ENCODE measurements at places on chromosomes 3 and 15.

DNA sequence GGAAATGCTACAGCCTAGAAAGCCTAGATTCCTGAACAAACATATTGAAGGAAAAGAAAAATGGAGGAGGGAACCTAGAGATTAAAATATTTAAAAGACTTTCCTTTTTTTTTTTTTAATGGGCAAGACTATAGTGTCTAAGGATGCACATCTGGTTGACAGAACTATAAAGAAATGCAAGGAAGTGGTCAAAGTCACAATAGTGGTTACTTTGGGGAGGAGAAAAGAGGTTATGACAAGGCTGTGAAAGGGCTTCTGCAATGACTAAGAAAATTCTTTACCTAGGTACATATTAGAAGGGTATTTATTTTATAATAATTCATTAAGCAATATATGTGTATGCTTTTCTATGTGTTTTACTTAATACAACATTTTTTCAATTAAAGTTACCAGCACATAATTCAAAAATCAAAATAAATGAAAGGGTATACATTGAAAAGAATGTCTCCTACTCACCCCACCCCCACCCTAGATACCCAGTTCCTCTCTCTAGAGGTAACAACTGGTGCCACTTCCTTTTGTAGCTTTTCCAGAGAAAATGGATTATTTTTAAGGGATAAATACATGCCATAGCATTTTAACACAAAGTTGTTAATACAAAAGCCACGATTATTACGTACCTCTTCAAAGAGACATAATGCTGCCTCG lies 70.1 kb downstream of the HERC1 start:
- DNase-seq, result no peak

DNA sequence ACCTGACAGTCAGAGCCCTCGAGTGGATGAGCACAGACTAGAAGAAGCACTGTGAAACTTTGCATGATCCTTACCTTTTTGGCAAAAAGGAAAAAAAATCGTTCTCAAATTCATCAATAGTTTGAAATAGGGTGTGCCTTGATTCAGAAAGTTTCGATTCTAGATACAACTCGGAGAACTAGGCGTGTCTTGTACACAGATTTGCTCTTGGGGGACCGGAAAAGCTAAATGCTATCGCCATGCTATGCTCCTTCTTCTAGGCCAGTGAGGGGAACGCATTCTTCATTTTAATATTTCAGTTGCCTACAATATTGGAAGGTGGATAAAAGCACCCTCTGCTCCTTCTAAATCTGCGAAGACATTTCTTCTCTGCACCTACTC lies 25.0 kb downstream of the CD86 start:
- DNase-seq, result no peak

DNA sequence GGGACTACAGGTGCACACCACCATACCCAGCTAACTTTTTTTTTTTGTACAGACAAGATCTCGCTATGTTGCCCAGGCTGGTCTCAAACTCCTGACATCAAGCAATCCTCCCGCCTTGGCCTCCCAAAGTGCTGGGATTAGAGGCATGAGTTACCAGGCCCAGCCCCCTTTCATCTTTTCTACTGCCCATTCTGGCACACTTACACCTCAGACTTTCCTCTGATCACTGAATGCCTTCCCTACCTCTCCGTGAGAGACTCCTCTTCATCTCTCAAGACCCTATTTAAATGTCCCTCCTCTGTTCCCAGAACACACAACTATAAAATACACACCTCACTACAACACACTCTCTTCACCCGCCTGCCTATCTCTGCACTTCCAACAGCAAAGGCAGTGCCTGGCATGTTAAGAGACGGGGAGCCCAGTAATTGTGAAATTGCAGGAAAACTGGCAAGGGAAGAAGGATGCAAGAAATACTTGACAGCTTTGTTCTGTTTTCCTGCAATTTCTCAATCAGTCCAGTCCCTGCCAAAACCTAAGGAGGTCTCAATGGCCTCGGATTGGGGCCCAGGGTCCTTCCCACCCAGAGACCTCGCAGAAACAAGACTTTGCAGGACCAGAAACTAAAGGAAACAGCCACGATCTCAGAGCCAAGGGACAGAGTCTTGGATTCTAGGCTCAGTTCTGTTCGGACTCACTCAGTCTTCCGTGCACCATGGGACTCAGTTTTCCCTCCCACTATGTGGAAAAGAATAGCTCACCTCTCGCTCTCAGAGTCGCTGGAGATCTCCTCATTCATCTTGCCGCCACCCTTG lies 849 bp downstream of the RRP9 start:
- DNase-seq, result no peak

DNA sequence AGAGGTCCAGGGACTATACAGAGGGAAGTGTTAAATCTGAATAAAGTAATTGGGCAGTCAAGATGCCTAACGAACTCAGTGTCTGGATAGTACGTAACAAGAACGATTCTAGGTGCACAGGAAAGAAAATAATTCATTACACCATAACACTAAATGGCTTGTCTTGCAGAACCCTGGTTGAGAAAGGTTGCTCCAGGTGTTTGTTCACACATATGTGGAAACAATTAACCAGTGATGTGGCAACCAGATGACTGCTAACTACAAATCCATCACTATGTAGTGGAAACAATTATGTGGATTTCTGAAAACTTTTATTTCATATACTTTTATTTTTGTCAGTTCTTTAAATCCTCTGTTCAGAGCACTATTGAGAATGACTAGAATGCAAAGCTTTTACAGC lies 10.4 kb upstream of the HDC start:
- DNase-seq, result no peak

GRCh38 chr3:17882981-17883380 lies 140.6 kb upstream of the TBC1D5 start:
- no peak for DNase-seq

DNA sequence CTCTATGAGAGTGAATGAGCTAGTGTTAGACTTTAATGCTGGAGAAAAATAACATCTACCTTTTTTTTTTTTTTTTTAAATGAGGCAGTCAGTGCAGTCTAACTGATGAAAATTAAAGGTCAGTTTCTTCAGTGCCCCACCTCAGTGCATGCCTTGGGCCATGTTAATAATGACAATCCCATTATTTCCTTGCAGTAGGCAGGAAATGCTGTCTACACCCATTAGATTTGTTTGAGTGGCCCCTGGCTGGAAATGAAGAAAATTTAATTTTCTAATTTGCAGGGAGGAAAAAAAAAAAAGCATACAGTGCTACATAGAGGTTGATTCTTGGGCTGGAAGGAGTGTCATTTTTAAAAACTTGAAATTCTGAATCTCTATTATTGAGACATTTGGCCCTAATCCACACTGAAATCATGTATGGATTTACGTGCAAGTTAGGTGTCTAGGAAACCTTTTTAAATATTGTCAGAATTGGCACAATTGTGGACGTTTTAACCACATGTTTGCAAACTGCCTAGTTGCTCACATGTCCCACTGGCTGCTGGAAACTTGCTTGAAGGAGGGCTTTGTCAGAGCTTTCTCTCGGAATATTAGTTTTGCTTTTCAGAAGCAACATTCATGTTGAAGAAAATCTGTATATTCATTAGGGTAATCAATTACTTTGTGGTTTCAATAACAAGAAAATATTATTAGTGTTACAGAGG lies 18.4 kb downstream of the FNDC3B start:
- no peak for DNase-seq

DNA sequence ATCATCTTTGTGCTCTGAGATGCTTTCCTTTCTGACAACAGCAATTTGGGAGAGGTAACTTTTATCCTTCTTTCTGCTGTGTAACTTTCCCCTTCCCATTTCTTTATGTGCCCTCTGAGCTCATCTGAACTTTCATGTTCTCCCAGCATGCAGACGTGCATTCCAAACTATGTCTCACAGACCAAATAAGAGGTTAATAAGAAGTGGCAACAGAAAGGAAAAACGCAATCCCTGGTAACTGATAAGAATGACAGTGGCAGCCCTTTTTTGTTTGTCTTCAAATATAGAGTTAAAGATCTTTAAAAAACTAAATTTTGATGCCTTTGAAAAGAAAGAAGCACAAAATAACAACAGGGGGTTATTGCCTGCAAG lies 533.4 kb downstream of the FOXP1 start:
- no peak for DNase-seq

DNA sequence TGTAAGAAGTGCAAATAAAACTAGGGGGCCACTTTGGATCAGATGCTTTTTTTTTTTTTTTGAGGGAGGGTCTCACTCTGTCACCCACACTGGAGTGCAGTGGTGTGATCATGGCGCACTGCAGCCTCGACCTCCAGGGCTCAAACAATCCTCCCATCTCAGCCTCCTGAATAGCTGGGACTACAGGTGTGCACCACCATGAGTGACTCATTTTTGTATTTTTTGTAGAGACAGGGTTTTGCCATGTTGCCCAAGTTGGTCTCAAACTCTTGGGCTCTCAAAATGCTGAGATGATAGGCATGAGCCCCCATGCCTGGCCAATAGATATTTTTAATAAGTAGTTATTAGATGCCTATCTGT lies 20.8 kb downstream of the CCR1 start:
- DNase-seq, result no peak

GRCh38 chr15:47586653-47587224 lies 130.6 kb upstream of the SEMA6D start:
- no peak for DNase-seq

DNA sequence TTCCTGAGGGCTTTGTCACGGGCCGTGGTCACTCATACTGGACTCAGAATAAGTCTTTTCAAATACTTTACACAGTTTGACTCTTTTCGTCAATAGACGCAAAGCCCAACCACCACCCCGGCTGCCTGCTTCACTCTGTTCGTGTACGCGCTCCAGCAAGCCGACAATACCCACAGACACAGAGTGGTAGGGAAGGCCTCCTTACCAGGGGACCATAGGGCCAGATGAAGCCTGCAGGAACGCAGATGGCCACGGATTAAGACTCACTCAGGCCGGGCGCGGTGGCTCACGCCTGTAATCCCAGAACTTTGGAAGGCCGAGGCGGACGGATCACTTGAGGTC lies 29.7 kb downstream of the EFCAB12 start:
- DNase-seq, result no peak

- DNase-seq, result no peak
Measured at GRCh38 chr3:123488645-123489347, 39.9 kb upstream of the ADCY5 start.

- no peak for DNase-seq
Measured at GRCh38 chr15:93997071-93997658, 234.2 kb upstream of the MCTP2 start.

DNA sequence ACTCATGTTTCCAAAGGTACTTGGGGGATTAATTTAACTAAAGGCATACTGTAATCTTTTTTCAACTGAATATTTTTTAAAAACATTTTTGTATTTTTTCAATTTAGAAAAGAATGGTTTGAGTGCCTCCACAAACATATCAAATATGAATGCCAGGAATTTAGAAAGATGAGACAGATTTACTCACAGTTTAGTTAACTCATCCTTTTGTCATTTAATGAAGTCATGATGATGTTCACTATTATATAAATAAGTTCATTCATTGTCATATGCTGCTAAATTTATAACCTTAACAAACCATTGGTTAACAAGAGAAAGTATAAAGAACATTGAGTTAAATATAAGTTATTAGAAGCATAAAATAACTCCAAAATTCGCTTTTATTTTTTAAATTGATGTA lies 50.0 kb downstream of the FGF7 start:
- no peak for DNase-seq

GRCh38 chr3:119810018-119810435 lies 28.1 kb downstream of the NR1I2 start:
- no peak for DNase-seq

DNA sequence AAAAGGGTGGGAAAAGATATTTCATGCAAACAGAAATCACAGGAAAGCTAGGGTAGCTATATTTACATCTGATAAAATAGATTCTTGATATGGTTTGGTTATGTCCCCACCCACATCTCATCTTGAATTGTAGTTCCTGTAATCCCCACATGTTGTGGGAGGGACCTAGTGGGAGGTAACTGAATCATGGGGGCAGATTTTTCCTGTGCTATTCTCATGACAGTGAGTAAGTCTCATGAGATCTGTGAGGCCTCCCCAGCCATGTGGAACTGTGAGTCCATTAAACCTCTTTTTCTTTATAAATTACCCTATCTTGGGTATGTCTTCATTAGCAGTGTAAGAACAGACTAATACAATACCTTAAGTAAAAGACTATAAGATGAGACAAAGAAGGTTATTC lies 558.1 kb downstream of the RSL24D1 start:
- no peak for DNase-seq

All from pulmonary artery endothelial cell (primary cell).